ENCODE measurements at places on chromosomes 3 and 15.

- DNase-seq: no peak
Observed at GRCh38 chr3:108222853-108223565, 785 bp upstream of the IFT57 start.

- DNase-seq: no peak
Observed at GRCh38 chr3:29322586-29322985, 41.7 kb downstream of the RBMS3 start.

- DNase-seq: no peak
Observed at GRCh38 chr3:55615694-55616295, 128.7 kb upstream of the WNT5A start.

GRCh38 chr3:116601206-116601605 lies 108.4 kb upstream of the TUSC7 start:
- no peak for DNase-seq

DNA sequence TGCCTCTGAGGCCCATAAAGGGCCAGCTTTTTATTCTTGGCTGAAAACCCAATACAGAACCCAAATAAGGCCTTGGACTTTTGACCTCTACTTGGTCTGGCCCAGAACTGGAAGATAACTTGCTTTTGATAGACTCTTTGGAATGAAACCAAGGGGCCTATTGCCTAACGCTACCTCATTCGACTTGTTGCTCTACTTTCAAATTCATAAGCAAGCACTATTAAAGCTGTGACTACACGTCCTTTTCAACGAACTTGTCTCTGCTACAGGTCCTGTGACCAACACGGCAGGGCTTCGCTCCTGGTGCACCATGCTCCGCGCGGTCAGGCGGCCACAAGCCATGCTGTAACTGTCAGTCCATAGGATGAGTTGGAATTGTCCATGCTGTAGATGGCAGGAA lies 385.4 kb downstream of the MFSD1 start:
- peak; percentile 33 for DNase-seq

DNA sequence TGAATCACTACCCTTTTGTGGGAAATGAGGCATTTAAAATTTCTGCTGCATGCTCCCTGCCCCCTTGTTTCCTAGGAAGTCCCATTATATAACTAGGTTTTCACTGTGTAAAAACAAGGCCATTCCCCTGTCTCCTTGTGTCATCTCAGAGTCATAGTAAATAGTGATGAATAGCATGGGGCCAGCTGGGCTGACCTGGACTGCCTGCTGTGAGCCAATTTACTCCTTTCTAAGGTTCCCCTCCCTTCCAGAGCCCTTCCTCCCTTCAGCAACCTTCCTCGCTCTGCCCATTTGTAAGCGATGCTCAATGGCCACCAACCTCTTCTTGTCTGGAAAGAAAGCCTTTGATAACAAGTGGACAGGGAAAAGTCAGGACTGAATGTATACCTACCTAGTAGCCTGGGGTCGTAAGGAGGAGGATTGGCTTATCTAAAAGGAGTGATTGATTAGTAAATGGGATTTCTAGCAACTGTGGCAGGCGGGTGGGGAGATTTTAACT lies 11.7 kb downstream of the ITGA11 start:
- DNase-seq: no peak

DNA sequence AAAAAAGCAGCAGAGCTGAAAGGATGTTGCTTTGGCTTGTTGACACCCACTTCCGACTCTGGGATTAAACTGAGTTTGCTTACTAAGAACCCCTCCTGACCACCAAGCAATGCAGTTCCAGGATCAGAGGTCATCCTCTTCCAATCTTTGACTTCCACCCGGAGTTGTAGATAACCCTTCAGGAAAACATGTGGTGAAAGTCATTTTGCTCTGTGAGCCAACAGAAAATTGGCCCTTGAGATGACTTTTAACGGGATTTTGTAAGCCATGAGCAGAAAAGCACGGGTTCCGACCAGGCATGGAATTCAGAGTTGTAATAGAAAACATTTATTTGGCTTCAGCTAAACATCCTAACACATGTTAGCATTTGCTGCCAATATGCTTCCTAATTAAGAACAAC lies 171.6 kb upstream of the NR2F2 start:
- no peak for DNase-seq

GRCh38 chr15:80210611-80211573 lies 41.1 kb downstream of the CTXND1 start:
- DNase-seq: no peak

DNA sequence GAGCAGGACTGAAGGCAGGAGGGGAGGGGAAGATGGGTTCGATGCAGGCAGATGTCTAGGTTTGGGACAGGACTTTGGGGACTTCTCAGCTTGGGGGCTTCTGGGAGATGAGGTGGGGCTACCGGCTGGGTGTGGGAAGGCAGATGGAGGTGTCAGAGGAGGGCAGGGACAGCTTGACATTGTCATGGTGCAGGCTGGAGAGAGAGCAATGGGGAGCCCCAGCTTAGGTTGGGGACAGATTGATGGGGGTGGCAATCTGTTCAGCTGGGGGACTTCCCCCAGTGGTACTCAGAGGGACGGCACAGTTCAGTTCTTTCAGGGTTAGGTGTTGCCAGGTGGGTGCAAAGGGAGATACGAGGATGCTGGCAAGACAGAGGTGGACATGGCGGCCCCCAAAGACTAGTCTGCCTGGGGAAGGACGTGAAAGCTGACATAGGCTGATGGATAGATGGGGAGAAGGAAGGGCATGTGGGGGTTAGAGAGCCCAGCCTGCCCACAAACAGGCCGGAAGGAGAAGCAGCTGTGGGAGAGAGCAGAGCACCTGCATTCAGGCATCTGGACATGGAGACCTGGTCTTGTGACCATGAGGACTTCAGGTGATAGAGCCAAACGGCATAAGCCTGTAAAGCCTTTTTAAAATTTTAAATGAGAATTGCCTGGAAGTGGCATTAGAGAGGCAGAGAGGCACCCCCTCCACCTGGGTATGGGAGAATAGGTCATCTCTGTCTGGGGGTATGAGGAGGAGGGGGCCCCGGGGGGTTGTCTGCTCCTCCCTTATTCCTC lies 21.1 kb downstream of the ACAA1 start:
- DNase-seq: no peak

GRCh38 chr3:150610785-150611184 lies 7.7 kb downstream of the SELENOT start:
- DNase-seq: no peak

- DNase-seq: no peak
Observed at GRCh38 chr15:77476995-77477394, 56.3 kb downstream of the HMG20A start.

DNA sequence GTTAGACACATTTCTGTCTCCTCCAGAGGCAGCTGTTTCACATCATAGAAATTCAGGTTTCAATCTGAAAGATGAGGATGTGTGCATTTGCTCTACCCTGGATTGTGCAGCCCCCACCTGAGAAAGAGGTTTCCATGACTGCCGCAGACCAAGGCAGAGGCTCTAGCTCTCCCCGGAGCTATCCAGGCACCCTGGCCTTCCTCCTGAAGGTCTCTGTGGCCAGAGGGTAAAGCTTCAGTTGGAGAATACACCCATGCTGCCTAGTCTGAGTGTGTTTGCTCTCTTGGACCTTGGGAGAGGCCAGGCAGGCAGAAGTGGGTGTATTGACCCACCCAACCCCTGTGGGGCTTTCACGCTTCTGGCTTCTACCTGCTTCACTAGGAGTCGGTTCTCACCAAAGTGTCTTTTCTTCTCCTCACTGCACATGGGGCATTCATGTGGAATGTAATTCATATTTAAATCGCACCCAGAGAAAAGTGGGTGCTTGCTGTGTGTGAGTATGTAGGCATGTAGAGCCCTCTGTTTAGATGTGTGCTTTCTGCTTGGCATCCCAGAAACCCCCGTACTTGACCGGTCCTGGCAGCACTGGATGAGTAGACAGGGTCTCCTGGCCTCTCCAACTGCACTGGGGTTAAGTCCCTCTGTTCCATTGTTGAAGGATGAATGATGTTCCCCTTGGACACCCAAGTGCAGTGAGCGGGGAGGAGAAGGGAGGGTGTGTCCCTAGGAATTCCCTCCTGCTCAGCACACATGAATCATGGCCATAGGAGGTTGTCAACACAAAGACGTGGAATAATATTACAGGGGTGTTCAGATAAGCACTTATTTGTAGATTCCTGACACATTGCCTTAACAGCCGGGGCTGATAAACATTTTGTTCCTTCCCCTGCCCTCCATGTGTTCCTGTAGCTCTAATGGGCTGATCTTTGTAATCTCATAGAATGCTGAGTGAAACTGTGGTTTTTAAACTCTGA lies 20.3 kb upstream of the RAB6B start:
- DNase-seq: no peak

- DNase-seq: peak; percentile 26
Observed at GRCh38 chr3:71916747-71917369, 131.9 kb upstream of the PROK2 start.

- no peak for DNase-seq
Observed at GRCh38 chr3:19149368-19149767, 1.1 kb downstream of the KCNH8 start.

DNA sequence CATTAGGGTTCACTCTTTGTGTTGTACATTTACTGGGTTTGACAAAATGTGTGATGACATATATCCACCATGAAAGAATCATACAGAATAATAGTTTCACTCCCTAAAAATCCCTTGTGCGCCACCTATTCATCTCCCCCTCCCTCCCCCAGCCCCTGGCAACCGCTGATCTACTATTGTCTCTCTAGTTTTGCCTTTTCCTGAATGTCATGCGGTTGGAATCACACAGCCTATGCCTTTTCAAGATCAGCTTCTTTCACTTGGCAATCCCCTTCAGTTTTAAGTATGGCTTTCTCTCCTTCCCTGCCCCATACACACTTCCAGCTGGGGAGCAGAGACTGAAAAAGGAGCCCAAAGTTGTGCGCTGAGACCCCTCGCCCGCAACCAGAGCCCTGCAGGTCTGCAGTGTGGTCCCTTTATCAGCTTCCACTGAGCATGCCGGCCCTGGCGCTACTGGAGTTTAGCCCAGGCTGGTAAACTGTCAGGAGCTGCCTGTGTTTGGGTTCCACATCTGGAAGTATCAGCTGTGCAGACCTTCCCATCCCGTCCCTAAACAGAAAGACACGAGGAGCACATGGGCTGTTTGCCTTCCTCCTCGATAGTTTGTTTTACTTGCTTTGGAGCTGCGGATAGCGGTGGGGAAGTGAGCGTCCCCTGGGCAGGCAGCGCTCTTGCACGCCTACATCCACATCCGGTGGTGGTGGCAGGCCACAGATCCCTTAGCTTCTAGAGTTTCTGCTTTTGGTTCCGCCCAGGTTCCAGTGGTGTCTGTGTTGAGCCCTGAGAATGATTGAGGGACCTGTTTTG lies 12.3 kb downstream of the BOC start:
- no peak for DNase-seq

- DNase-seq: no peak
Observed at GRCh38 chr3:137761563-137762503, 2.3 kb upstream of the SOX14 start.

- DNase-seq: no peak
Observed at GRCh38 chr3:105348307-105348706, 18.4 kb upstream of the ALCAM start.

DNA sequence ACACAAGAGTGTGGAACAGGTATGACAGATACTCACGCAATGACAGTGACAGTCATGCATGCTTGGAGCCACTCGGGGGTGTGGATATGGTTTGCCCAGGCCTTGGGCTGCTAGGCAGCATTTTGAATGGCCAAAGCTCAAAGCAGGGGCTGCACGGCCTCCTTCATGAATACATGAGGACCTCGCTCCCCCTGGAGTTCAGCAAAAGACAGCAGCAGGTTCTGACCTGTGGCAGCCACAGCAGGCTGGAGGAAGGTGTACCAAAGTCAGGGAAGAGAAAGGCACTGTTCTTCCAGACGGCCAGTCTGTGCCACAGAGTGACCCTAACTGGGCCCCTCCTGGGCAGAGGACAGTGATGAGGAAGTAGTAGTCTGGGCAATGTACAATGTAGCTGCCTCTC lies 88.2 kb upstream of the C2CD4B start:
- DNase-seq: no peak

DNA sequence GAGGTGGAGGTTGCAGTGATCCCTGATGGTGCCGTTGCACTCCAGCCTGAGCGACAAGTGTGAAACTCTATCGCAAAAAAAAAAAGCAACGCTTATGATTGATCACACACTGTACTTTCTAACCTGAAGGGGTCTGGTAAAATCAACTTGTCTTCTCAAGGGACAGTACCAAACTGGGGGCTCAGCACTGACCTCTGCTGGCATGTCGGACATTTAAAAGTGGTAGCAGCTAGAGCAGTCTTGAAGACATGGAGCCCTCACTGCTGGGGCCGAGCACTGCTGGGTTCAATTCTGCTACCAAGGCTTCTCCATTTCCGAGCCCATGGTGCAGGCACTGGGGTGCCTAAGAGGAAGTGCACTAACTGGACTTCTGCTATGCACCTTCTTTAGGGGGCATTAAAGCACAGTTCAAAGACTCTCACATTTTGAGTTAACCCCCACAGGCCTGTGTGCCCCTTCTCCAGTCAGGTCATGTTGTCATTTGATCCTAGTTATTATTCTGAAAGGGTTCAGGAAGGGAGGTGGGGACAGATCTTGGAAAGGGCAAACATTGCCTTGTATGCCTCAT lies 26.4 kb upstream of the LAMP3 start:
- no peak for DNase-seq

DNA sequence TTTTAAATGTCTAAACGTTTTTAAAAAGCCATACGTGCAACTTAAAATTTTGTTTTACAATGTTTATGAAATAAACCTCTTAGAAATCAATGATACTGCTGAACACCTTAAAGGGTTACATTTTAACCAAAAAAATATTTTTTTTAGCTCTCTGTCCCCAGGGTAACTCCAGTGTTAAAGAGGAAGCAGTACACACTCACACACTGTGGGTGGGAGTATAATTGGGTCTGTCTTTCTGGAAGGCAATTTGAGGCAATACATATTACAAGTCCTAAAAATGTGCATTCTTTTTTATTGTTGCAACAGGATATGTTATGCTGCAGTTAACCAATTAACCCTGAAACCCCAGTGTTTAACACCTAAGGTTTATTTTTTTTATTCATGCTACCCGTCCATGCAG lies 34.1 kb downstream of the WHAMM start:
- DNase-seq: no peak

DNA sequence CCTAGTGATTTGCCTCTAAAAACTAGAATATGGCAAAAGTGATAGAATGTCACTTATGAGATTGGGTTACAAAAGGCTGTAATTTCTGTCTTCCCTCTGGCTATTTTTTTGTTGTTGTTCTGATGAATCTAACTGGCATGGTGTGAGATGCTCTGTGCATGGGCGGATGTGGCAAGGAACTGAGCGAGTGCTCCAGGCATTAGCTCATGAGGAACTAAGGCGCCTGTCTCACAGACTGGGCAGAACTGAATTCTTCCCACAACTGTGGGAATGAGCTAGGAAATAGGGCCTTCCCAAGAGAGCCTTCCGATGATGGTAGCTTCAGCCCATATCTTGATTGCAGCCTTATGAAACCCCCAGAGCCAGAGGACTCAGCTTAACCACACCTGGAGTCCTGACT lies 222.5 kb downstream of the NR2F2 start:
- DNase-seq: no peak

- no peak for DNase-seq
Observed at GRCh38 chr3:46564190-46565021, 1.7 kb downstream of the LRRC2 start.

- DNase-seq: no peak
Observed at GRCh38 chr3:95629802-95630201, 1184.6 kb upstream of the EPHA6 start.

Data from ovary (tissue), 10 donors.